ENCODE measurements at places on chromosomes 7 and 10.

DNA sequence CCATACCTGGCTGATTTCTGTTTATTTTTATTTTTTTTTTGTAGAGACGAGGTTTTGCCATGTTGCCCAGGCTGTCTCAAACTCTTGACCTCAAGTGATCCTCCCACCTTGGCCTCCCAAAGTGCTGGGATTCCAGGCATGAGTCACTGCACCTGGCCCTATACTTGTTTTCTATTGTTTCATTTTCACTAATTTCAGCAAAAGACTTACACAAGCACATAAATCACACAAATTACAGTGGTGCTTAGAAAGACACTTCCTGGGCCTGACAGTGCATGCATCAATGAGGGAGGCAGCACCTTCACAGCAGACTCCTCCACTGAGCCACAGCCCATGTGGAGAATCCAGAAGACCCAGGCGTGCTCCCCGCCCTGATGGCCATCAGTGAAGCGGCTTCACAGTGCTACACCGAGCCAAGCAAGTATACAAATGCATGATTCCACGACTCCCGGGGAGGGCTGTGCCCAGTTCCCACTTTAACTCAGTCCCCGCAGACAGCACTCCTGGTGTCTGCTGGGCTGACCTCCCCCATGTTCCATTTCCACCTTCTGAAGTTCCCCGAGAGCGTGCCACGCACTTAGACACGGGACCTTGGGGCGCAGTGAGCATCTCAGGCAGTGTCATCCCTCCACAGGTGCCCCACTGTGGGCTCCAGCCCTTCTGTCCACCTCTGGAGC, 20.6 kb downstream of the PITRM1 start:
- H3K27ac ChIP-seq, result no peak overlapping the region
- H3K27me3 ChIP-seq, result no peaks in the 10 kb centered on the region
- no peak overlapping the region for H3K4me3 ChIP-seq
- H3K4me1 ChIP-seq, result no peaks in the 10 kb centered on the region
- H3K36me3 ChIP-seq, result peaks cover 94% of the 10 kb centered on the region

- no peak for DNase-seq
- no peaks in the 10 kb centered on the region for H3K36me3 ChIP-seq
- H3K27ac ChIP-seq, result no peak overlapping the region
These were observed 22.6 kb downstream of the PALS2 start for GRCh38 chr7:24595671-24596418.

DNA sequence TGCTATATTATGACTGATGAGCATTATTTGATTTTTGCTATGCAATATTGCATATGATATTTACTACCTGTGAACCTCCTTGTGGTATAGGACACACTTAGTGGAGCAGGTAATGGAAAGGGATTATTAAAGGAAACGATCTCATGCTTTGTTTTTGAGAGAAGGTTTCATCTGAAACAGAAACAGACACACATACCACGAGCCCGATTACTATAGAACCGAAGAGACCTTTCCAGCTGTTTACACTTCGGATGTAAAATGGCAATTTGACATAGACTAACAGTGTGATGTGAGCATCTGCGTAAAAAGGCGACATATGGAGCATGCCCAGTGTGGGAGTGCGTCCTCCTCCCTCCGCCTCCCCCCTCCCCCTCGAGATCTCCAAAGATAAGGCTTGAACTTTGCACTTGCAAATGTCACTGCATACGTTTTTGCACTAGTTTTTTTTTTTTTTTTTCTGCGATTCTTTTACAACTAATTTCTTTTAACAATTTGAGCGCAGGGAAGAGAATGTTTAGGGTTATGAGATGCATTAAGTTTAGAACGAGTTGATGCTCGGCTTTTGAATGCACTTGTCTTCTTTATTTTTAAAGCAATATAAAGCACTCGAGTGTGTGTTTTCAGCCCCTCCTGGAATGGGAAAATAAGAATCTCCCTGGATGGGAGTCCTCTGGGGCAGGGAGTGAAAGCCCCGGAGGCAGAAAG, 251.0 kb downstream of the NSUN6 start:
- no peak for DNase-seq
- no peaks in the 10 kb centered on the region for H3K4me1 ChIP-seq
- H3K4me3 ChIP-seq, result no peak overlapping the region
- H3K36me3 ChIP-seq, result no peaks in the 10 kb centered on the region
- H3K27me3 ChIP-seq, result no peaks in the 10 kb centered on the region
- H3K27ac ChIP-seq, result no peak overlapping the region

- no peak overlapping the region for H3K4me3 ChIP-seq
- no peaks in the 10 kb centered on the region for H3K4me1 ChIP-seq
- H3K27ac ChIP-seq, result no peak overlapping the region
- no peaks in the 10 kb centered on the region for H3K36me3 ChIP-seq
- H3K27me3 ChIP-seq, result no peaks in the 10 kb centered on the region
These were observed 153.4 kb downstream of the MLLT10 start for GRCh38 chr10:21687266-21688008.

- peak overlapping the region; percentile 61 for H3K27ac ChIP-seq
- H3K27me3 ChIP-seq, result no peaks in the 10 kb centered on the region
- DNase-seq, result no peak
- H3K36me3 ChIP-seq, result no peaks in the 10 kb centered on the region
- H3K4me1 ChIP-seq, result peaks cover 32% of the 10 kb centered on the region
These were observed 803 bp downstream of the GOLGA7B start for GRCh38 chr10:97850446-97850845.

- no peak overlapping the region for H3K4me3 ChIP-seq
- H3K27ac ChIP-seq, result no peak overlapping the region
- DNase-seq, result no peak
- no peaks in the 10 kb centered on the region for H3K4me1 ChIP-seq
These were observed 543.2 kb upstream of the SEMA3D start for GRCh38 chr7:85730012-85730411.

GRCh38 chr7:87564296-87564963, 36.3 kb downstream of the ABCB1 start:
- H3K27ac ChIP-seq, result no peak overlapping the region
- H3K36me3 ChIP-seq, result no peaks in the 10 kb centered on the region
- H3K27me3 ChIP-seq, result no peaks in the 10 kb centered on the region
- H3K4me1 ChIP-seq, result no peaks in the 10 kb centered on the region

DNA sequence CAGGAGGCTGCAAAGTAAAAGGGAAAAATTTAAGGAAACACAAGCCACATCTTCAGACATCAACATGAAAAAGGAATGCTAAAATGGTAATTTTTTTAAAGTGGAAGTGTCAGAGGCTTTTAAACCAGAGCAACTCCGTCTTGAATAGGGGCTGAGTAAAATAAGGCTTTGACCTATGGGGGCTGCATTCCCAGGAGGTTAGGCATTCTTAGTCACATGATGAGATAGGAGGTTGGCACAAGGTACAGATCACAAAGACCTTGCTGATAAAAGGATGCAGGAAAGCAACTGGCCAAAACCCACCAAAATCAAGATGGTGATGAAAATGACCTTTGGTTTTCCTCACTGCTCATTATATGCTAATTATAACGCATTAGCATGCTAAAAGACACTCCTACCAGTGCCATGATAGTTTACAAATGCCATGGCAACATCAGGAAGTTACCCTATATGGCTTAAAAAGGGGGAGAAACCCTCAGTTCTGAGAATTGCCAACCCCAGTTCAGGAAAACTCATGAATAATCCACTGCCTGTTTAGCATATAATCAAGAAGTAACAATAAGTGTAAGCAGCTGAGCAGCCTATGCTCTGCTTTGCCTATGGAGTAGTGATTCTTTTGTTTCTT, 128.3 kb downstream of the SKAP2 start:
- H3K27me3 ChIP-seq, result no peaks in the 10 kb centered on the region
- no peak overlapping the region for H3K27ac ChIP-seq
- no peaks in the 10 kb centered on the region for H3K4me1 ChIP-seq
- no peaks in the 10 kb centered on the region for H3K36me3 ChIP-seq
- no peak for DNase-seq

GRCh38 chr7:42272793-42273665, 36.0 kb upstream of the GLI3 start:
- H3K27me3 ChIP-seq, result no peaks in the 10 kb centered on the region
- H3K36me3 ChIP-seq, result no peaks in the 10 kb centered on the region
- H3K4me1 ChIP-seq, result no peaks in the 10 kb centered on the region
- H3K4me3 ChIP-seq, result no peak overlapping the region
- H3K27ac ChIP-seq, result no peak overlapping the region
- DNase-seq, result no peak

GRCh38 chr10:48476279-48476982, 128.4 kb downstream of the ARHGAP22 start:
- H3K4me3 ChIP-seq, result no peak overlapping the region
- H3K36me3 ChIP-seq, result no peaks in the 10 kb centered on the region
- no peaks in the 10 kb centered on the region for H3K27me3 ChIP-seq
- no peak overlapping the region for H3K27ac ChIP-seq
- no peaks in the 10 kb centered on the region for H3K4me1 ChIP-seq

- no peak for DNase-seq
- peaks cover 7% of the 10 kb centered on the region for H3K36me3 ChIP-seq
- no peak overlapping the region for H3K4me3 ChIP-seq
- H3K27ac ChIP-seq, result no peak overlapping the region
- H3K27me3 ChIP-seq, result no peaks in the 10 kb centered on the region
- H3K4me1 ChIP-seq, result no peaks in the 10 kb centered on the region
These were observed 87.5 kb downstream of the PRKAG2 start for GRCh38 chr7:151789380-151789947.

GRCh38 chr7:42914009-42914408, 2.1 kb upstream of the C7orf25 start:
- H3K4me1 ChIP-seq, result peaks cover 5% of the 10 kb centered on the region
- H3K4me3 ChIP-seq, result no peak overlapping the region
- H3K36me3 ChIP-seq, result peaks cover 24% of the 10 kb centered on the region
- DNase-seq, result no peak

GRCh38 chr10:2619472-2619871, 447.9 kb upstream of the PFKP start:
- no peak for DNase-seq
- no peaks in the 10 kb centered on the region for H3K36me3 ChIP-seq
- no peaks in the 10 kb centered on the region for H3K27me3 ChIP-seq
- no peaks in the 10 kb centered on the region for H3K4me1 ChIP-seq

- no peaks in the 10 kb centered on the region for H3K36me3 ChIP-seq
- H3K4me1 ChIP-seq, result no peaks in the 10 kb centered on the region
- no peaks in the 10 kb centered on the region for H3K27me3 ChIP-seq
These were observed 18.1 kb upstream of the KNDC1 start for GRCh38 chr10:133141958-133142340.

DNA sequence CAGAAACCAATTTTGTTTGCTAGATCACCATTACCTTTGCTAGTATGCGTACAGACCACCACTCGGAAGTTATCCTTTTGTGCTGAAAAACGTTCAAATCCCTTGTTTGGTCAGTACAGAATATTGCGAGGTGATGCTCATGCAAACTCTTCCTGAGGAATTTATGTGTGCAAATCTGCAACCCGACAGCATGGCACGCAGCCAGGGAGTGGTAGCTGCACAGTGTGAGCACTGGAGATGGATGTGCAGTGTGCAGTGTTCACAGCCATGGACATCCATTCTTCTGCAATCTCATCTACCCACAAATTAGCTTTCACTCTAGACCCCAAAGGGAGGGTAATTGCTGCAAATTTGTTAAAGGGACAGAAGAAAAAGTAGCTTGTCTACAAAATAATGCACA, 72.2 kb downstream of the CACUL1 start:
- no peak overlapping the region for H3K4me3 ChIP-seq
- no peaks in the 10 kb centered on the region for H3K27me3 ChIP-seq
- DNase-seq, result no peak
- H3K4me1 ChIP-seq, result no peaks in the 10 kb centered on the region
- no peak overlapping the region for H3K27ac ChIP-seq

GRCh38 chr7:18893156-18893555, 224.3 kb downstream of the TWIST1 start:
- H3K36me3 ChIP-seq, result no peaks in the 10 kb centered on the region
- H3K27me3 ChIP-seq, result no peaks in the 10 kb centered on the region
- no peak for DNase-seq
- no peak overlapping the region for H3K27ac ChIP-seq
- no peaks in the 10 kb centered on the region for H3K4me1 ChIP-seq
- H3K4me3 ChIP-seq, result no peak overlapping the region

GRCh38 chr7:150585199-150585598, 18.0 kb downstream of the GIMAP4 start:
- peaks cover 10% of the 10 kb centered on the region for H3K36me3 ChIP-seq
- H3K27ac ChIP-seq, result peak overlapping the region; percentile 56
- no peak overlapping the region for H3K4me3 ChIP-seq
- DNase-seq, result no peak
- H3K27me3 ChIP-seq, result no peaks in the 10 kb centered on the region

DNA sequence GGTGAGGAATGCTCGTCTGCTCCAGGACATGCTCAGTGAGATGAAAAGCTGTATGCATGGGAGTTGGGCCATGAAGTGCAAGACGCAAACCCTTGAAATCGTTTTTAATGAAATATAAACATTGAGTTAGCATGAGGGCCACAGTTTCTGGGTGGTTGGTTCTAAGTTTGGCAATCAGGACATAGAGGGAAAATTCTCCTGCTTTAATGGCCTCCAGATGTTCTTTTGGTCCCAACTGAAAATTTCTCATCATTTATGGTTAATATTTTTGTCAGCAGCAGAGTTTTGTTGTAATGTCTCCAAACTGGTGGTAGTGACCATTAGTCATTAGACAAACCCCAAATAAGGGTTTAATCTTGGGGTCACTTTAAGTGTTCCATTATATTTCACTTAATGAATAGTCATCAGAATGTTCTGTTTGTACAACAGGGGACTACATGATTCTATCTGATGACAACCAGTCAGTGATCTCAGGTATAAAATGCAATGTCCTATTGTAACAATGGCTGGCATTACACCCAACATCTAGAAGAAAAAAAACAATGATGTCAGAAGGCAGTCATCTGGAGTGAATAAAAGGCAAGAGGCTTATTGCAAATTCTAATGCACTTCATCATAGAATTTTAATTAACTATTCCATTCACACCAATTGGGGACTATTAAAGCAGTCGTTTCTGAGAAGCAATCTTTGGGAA, 197.4 kb downstream of the JCAD start:
- no peaks in the 10 kb centered on the region for H3K27me3 ChIP-seq
- H3K36me3 ChIP-seq, result no peaks in the 10 kb centered on the region
- DNase-seq, result no peak
- H3K27ac ChIP-seq, result no peak overlapping the region
- H3K4me1 ChIP-seq, result no peaks in the 10 kb centered on the region

GRCh38 chr10:6463366-6463765, 116.7 kb downstream of the PRKCQ start:
- H3K36me3 ChIP-seq, result peaks cover 35% of the 10 kb centered on the region
- H3K4me1 ChIP-seq, result no peaks in the 10 kb centered on the region
- H3K4me3 ChIP-seq, result no peak overlapping the region
- no peak for DNase-seq

GRCh38 chr7:2355705-2356008, 1.0 kb downstream of the EIF3B start:
- H3K27ac ChIP-seq, result peak overlapping the region; percentile 97
- peaks cover 41% of the 10 kb centered on the region for H3K4me1 ChIP-seq
- H3K4me3 ChIP-seq, result peak overlapping the region; percentile 89
- H3K27me3 ChIP-seq, result no peaks in the 10 kb centered on the region
